Body of pancreas (tissue), 4 donors: ENCODE measurements at places on chromosomes 3 and 15. TPM values are rescaled to one million over a fixed set of nuclear protein-coding genes. Genes with fewer than 3 reads are reported as not detected.

- no peak overlapping the region for H3K4me3 ChIP-seq
- DNase-seq, result no peak
- H3K36me3 ChIP-seq, result no peaks in the 10 kb centered on the region
- H3K27ac ChIP-seq, result no peak overlapping the region
- H3K4me1 ChIP-seq, result no peaks in the 10 kb centered on the region
- no peaks in the 10 kb centered on the region for H3K27me3 ChIP-seq
These were observed 30.3 kb upstream of the GADL1 start for GRCh38 chr3:30924763-30925162.

- H3K4me3 ChIP-seq, result no peak overlapping the region
- H3K27me3 ChIP-seq, result no peaks in the 10 kb centered on the region
- peaks cover 4% of the 10 kb centered on the region for H3K4me1 ChIP-seq
These were observed 374.2 kb downstream of the PLCL2 start for GRCh38 chr3:17258823-17259436.

DNA sequence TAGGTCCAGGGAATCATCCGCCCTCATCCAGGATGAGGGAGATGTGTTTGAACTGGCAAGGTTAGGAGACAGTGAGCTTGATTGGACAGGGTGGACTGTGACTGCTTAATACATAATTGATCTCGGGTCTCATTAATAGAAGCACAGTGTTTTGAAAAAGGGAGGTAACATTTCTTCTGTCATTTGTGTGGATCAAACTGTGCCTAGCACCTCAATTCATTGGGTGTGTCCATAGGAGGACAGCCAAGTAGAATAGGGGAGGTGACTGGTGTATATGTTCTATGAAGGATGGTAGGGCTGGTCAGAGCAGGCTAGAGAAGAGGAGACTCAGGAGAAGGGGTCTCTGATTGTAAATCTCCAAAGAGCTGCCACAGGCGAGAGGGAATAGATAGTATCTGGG lies 2.8 kb upstream of the INSYN1 start:
- H3K27me3 ChIP-seq, result peaks cover 8% of the 10 kb centered on the region
- no peak overlapping the region for H3K4me3 ChIP-seq
- H3K27ac ChIP-seq, result no peak overlapping the region
- no peaks in the 10 kb centered on the region for H3K36me3 ChIP-seq

DNA sequence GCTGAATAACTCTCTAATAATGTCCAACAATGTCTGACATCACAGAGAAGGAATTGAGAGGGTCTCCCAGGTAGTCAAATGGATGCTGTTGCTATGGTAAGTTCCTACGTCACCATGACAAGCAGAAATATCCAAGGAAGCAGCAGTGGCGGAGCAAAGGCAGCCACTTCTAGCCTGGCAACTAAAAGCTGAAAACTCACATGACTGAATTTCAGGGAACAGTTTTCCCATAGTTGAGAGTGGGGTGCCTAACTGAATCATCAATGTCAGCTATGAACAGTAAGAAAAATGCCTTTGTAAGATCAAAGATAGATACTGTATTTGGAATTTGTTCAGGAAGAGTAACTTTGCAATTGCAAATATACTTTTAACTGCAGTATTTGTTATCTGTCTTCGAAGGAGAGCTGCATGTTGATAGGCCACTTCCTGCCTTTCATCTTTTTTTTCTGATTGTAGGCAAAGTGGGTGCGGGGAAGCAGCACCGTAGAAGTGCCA lies 161.7 kb downstream of the BBX start:
- no peaks in the 10 kb centered on the region for H3K36me3 ChIP-seq
- H3K27me3 ChIP-seq, result no peaks in the 10 kb centered on the region
- H3K4me3 ChIP-seq, result no peak overlapping the region
- H3K4me1 ChIP-seq, result no peaks in the 10 kb centered on the region

DNA sequence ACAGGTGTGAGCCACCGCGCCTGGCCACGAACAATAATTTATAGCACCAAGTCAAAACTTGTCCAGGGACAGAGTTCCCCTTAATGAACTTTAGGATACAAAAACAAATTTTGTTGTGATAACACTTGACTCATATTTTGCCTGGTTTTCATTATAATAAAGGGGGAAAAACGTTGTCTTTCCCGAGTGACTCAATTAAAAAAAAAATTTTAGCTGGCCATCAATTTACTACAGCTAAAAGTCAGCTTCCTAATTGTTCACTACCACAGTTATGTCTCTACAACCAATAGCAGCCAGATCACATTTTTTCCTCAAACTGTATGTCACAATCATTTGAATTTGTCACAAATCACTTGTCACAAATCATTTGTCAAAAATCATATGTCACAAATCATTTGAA lies 116.0 kb downstream of the P3H2 start:
- no peaks in the 10 kb centered on the region for H3K36me3 ChIP-seq
- no peaks in the 10 kb centered on the region for H3K27me3 ChIP-seq
- no peak for DNase-seq
- H3K4me3 ChIP-seq, result no peak overlapping the region

- H3K36me3 ChIP-seq, result no peaks in the 10 kb centered on the region
- DNase-seq, result no peak
- no peak overlapping the region for H3K4me3 ChIP-seq
- H3K27ac ChIP-seq, result no peak overlapping the region
These were observed 25.5 kb upstream of the ESYT3 start for GRCh38 chr3:138408751-138409570.

DNA sequence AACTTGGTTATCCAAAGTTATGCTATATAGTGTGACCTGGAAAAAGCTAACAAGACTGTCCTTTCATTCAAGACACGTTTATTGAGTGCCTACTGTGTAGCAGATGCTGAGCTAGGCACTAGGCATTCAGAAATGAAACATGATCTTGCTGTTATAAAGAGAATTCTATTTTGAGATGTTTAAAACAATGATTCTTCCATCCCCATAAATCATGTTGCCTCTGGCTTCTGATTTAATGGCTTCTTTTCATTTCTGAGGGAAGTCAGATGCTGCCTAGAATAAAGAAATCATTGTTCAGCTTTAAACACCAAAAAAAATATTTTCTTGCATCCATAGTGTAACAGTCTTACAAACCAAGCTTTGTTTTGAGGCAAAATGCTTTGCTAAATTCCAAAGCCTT lies 620.9 kb upstream of the UBE2E2 start:
- no peaks in the 10 kb centered on the region for H3K36me3 ChIP-seq
- H3K27me3 ChIP-seq, result no peaks in the 10 kb centered on the region
- H3K4me3 ChIP-seq, result no peak overlapping the region
- H3K4me1 ChIP-seq, result no peaks in the 10 kb centered on the region
- no peak overlapping the region for H3K27ac ChIP-seq
- no peak for DNase-seq

- no peaks in the 10 kb centered on the region for H3K27me3 ChIP-seq
- no peak overlapping the region for H3K4me3 ChIP-seq
These were observed 136.0 kb upstream of the CBLB start for GRCh38 chr3:106004826-106005225.

- no peaks in the 10 kb centered on the region for H3K36me3 ChIP-seq
- H3K4me3 ChIP-seq, result no peak overlapping the region
- H3K4me1 ChIP-seq, result no peaks in the 10 kb centered on the region
- no peak overlapping the region for H3K27ac ChIP-seq
These were observed 229.7 kb downstream of the SHOX2 start for GRCh38 chr3:157876556-157876955.

GRCh38 chr3:149667576-149667975 lies 9.8 kb upstream of the WWTR1 start:
- DNase-seq, result no peak
- H3K27ac ChIP-seq, result no peak overlapping the region
- H3K4me3 ChIP-seq, result no peak overlapping the region
- H3K27me3 ChIP-seq, result no peaks in the 10 kb centered on the region
- no peaks in the 10 kb centered on the region for H3K36me3 ChIP-seq

DNA sequence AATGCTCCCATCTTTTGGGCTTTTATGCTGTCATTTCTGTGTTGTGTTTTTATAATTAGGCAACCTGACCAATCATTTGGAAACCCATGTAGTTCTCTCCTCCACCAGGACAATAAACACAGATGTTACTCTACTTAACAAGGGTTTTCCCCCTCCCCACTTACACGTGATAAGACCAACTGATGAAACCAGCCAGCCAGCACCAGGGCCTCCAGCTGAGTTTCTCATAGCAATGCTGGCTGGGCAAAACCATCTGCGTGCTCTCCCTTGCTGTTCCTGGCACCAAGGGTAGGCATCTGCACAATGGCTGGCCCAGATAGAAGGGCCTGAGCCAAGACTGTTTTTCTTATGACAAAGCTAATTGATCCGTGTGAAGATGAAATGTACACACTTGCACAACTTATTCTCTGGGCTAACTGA lies 310.4 kb downstream of the PLCL2 start:
- H3K36me3 ChIP-seq, result no peaks in the 10 kb centered on the region
- peaks cover 16% of the 10 kb centered on the region for H3K4me1 ChIP-seq
- DNase-seq, result peak; percentile 66
- no peak overlapping the region for H3K27ac ChIP-seq
- H3K27me3 ChIP-seq, result no peaks in the 10 kb centered on the region
- H3K4me3 ChIP-seq, result no peak overlapping the region

- H3K27me3 ChIP-seq, result no peaks in the 10 kb centered on the region
- no peak for DNase-seq
- no peaks in the 10 kb centered on the region for H3K36me3 ChIP-seq
- H3K4me3 ChIP-seq, result no peak overlapping the region
- no peak overlapping the region for H3K27ac ChIP-seq
- no peaks in the 10 kb centered on the region for H3K4me1 ChIP-seq
These were observed 127.1 kb upstream of the SMAD3 start for GRCh38 chr15:66938114-66938830.

- no peaks in the 10 kb centered on the region for H3K36me3 ChIP-seq
- peak overlapping the region; percentile 95 for H3K4me3 ChIP-seq
- peaks cover 49% of the 10 kb centered on the region for H3K4me1 ChIP-seq
- H3K27ac ChIP-seq, result peak overlapping the region; percentile 97
These were observed 817 bp downstream of the CLK3 start for GRCh38 chr15:74616366-74616939.

DNA sequence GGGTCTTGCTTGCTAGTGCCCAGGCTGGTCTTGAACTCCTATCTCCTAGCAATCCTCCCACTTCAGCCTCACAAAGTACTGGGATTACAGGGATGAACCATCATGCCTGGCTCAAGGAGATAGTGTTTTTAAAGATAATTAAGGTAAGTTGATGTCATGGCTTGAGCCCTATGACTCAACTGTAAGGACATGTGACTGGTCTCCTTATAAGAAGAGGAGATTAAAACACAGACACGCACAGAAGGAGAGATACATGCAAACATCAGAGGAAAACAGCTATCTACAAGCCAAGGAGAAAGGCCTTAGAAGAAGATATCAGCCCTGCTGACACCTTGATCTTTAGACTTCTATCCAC lies 220.4 kb upstream of the GADL1 start:
- H3K27ac ChIP-seq, result no peak overlapping the region
- H3K4me3 ChIP-seq, result no peak overlapping the region
- H3K27me3 ChIP-seq, result no peaks in the 10 kb centered on the region
- no peak for DNase-seq

GRCh38 chr3:138768125-138768524 lies 66.6 kb downstream of the PIK3CB start:
- H3K4me1 ChIP-seq, result peaks cover 16% of the 10 kb centered on the region
- DNase-seq, result no peak
- no peak overlapping the region for H3K4me3 ChIP-seq
- no peaks in the 10 kb centered on the region for H3K27me3 ChIP-seq
- no peak overlapping the region for H3K27ac ChIP-seq

GRCh38 chr3:146948186-146948585 lies 343.0 kb upstream of the PLSCR5 start:
- no peaks in the 10 kb centered on the region for H3K27me3 ChIP-seq
- no peak overlapping the region for H3K4me3 ChIP-seq
- no peak overlapping the region for H3K27ac ChIP-seq
- DNase-seq, result no peak

DNA sequence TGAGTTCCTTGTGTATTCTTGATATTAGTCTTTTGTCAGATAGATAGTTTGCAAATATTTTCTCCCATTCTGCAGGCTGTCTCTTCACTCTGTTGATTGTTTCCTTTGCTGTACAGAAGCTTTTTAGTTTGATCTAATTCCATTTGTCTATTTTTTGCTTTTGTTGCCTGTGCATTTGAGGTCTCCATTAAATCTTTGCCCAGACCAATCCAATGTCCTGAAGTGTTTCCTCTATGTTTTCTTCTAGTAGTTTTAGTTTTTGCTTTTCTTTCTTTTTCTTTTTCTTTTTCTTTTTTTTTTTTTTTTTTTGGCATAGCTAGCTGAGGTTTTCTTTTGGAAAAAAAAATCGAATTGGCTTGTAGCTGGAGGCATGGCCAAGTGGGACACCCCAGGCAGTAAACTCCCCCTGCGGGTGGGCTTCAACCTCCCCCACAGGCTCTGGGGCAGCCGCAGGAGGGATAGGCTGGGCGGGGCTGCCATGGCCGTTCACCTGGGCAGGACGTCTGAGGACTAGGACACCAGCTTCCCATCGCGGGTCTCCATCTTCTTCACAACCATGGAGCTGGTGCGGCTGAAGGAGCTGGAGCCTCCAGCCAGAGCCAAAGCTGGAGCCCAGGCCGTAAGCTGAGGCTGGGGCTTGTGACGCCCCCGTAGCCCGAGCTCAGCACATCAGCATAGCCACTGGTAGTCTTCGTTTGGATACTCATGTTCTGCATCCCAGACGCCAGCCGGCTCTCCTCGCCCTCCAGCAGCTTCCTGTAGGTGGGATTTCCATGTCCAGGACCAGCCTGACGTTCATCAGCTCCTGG lies 16.2 kb upstream of the PSTPIP1 start:
- no peaks in the 10 kb centered on the region for H3K36me3 ChIP-seq
- DNase-seq, result no peak
- no peak overlapping the region for H3K4me3 ChIP-seq
- no peaks in the 10 kb centered on the region for H3K4me1 ChIP-seq
- no peak overlapping the region for H3K27ac ChIP-seq

GRCh38 chr3:129341331-129342141 lies 62.9 kb downstream of the HMCES start:
- no peaks in the 10 kb centered on the region for H3K36me3 ChIP-seq
- H3K4me3 ChIP-seq, result no peak overlapping the region
- H3K4me1 ChIP-seq, result peaks cover 13% of the 10 kb centered on the region
- no peak for DNase-seq

The TMEM45A gene
- total RNA-seq, result 24.1 TPM

The ZNF592 gene
- total RNA-seq, result 20.8 TPM

The CPLX3 gene
- not detected for total RNA-seq

The TM4SF4 gene
- total RNA-seq, result 149 TPM

The LCTL gene
- total RNA-seq, result not detected

The NLGN1 gene
- total RNA-seq, result 0.52 TPM
